Cerebellar cortex (tissue), 1 donor: ENCODE measurements at places on chromosomes 3 and 15.

GRCh38 chr15:63484433-63485186 is 19.8 kb upstream of the USP3 start:
- DNase-seq = no peak

- no peak for DNase-seq
Observed at GRCh38 chr3:66537735-66538134, 36.9 kb upstream of the LRIG1 start.

GRCh38 chr15:99264125-99264524 is 12.8 kb downstream of the LRRC28 start:
- no peak for DNase-seq

- no peak for DNase-seq
Observed at GRCh38 chr3:46667657-46668056, 25.8 kb downstream of the ALS2CL start.

- peak; percentile 51 for DNase-seq
Observed at GRCh38 chr15:44712346-44713005, 1.2 kb downstream of the B2M start.

GRCh38 chr3:99384596-99384995 is 253.8 kb upstream of the COL8A1 start:
- no peak for DNase-seq

DNA sequence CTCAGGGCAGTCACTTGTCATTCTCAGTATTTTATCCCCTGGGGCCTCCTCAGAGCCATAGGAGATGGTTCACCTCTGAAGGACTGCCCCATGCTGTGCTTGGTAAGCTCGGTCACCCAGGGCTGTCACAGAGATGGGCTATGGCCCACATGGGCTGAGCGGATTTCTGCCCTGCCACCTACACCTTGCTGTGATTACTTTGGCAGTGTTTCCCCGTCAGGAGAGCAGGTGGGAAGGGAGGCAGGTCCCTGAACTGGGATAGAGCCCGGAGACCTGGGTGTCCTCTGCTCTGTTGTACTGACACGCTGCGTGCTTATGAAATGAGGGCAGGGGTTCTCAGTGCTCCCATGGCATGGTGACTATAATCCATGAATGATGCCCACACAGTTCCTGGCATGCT is 48.9 kb downstream of the APBA2 start:
- DNase-seq = no peak

- no peak for DNase-seq
Observed at GRCh38 chr15:68786753-68787152, 33.9 kb downstream of the ANP32A start.
